ENCODE measurements at places on chromosomes 5 and 9.

DNA sequence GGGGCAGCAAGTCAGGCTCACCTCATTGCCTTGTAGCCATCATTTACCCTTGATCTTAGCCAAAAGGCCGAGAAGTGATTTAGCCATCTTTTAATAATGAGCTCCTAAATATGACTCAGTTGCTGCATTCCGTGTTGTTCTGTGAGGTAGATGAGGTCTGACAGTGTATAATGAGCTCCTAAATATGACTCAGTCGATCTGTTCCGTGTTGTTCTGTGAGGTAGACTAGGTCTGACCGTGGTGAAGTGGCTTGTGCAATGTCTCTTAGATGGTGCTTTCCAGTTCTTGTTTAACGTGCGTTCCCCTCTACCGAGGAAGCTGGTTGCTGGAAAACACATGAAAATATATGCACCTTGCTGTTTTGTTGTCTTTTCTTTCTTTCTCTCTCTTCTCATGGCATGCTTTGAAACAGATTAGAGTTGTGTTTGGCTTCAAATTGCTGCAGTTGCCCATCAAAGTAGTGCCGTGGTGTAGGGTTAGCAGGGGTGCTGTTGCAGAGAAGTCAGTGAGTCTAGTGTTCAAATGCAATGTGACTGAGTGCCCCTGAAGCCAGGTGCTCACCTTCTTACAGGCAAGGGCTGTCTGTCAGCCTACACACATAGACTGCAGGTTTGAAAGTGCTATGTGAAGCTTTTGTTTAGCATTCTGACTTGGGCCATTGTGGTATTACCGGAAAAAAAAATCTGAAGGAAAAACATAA, 118.6 kb downstream of the KDM4C start:
- DNase-seq, result no peak

GRCh38 chr5:79513308-79513703, 628 bp downstream of the HOMER1 start:
- DNase-seq, result no peak

GRCh38 chr5:42944989-42945388, 95.1 kb downstream of the ANXA2R start:
- no peak for DNase-seq

DNA sequence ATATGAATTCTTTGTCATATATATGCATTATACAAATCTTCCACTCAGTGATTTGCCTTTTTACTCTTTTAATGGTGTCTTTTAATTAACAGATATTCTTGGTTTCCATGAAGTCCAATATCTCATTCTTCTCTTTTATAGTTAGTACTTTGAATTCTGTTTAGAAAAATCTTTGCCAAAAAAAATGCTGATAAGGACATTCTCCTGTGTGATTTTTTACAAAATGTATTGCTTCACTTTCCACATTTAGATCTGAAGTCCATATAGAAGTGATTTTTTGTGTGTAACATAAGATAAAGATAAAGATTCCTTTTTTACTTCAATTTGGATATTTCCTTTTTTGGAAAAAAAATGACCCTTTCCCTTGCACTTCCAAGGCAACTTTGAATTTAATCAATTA, 50.3 kb downstream of the OTP start:
- no peak for DNase-seq

DNA sequence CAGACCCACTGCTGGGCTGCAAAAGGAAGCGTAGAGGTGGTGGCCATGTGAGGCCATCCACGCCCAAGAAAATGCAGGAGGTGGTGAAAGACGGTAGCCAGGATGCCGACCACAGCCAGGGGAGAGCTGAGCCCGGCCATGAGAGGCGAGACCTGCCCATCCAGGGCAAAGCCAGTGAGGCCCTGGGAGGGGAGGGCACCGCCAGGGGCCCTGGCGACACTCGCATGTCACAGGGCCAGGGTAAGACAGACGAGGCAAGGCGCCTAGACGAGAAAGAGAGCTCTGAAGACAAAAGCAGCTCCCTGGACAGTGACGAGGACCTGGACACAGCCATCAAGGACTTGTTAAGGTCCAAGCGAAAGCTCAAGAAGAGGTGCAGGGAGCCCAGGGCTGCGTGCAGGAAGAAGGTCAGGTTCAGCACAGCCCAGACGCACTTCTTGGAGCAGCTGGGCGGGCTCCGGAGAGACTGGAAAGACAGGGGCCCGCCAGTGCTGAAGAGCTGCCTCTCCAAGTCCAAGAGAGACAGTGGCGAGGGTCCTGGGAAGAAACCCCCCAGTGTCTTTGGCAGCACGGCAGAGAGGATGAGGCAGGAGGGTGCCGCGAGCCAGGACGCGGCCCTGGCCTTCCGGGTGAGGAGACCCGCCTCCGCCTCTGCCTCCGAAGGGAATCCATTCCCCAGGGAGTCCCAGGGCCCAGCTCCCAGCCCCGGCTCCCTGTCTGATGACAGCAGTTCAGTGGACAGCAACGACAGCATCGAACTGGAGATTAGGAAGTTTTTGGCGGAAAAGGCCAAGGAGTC, 6.9 kb downstream of the PPP1R26 start:
- no peak for DNase-seq

DNA sequence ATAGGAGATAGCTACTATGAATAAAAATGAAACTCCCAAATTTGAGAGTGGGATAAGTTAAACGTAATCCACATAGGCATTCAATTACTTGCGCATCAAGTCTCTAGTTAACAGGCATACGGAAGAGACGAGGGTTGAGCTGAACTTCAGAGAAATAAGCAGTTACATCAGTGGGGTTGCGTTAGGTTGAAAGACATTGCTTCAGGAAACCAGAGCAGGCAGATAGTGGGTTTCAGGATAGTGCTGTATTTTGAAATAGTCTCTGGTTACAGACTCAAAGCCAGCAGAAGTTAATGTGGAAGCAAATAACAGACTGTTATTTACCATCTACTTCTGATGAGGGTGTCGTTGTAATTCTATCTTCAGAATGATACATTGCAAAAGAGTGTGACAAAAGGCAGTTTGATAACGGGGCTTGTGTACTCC, 533.4 kb downstream of the PDE4D start:
- peak; percentile 93 for DNase-seq
